ENCODE measurements at places on chromosomes 13 and 19.

DNA sequence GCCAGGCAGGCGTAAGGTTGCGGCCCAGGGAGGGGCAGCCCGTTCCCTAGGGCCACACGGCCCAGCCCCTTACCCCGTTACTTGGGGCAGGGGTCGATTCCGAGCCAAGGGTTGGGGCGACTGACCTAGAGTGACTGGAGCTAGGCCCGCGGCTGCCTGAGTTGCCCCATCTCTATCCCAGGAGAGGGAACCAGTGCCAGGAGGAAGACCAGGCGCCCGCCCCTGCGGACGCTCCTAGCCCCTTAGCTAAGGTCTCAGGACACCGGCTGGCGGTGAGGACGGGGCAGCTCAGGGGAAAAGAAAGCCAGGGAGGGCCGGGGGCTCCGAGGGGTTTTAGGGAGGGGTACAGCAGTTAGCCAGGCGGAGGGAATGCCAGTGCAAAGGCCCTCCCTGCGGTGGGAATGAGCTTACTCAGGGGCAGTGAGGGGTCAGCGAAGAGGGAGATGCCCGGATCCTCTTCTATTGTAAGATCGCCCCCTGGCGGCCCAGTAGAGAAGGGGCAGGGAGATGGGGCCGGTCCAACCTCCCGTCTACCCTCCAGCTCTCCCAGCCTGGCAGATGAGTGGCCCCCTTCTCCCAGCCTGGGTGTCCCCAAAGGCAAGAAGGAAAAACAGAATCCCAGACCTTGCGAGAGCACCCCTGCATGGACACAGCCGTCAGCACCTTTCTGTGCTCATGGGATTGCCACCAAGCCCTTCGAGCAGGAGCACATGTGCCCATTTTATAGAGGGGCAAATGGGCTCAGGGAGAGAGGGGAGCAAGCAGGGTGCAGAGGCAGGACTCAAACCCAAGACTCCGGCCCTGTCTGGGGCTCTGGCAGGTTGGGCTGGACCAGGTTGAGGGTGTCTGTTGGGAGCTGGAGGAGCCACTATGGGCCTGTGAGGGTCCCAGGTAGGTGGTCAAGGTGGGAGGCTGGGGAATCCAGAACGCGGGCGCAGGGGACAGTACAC, 16.3 kb downstream of the CILP2 start:
- DNase-seq, result no peak

- DNase-seq, result no peak
These were observed 43.5 kb upstream of the ZNF85 start for GRCh38 chr19:20879501-20879900.

DNA sequence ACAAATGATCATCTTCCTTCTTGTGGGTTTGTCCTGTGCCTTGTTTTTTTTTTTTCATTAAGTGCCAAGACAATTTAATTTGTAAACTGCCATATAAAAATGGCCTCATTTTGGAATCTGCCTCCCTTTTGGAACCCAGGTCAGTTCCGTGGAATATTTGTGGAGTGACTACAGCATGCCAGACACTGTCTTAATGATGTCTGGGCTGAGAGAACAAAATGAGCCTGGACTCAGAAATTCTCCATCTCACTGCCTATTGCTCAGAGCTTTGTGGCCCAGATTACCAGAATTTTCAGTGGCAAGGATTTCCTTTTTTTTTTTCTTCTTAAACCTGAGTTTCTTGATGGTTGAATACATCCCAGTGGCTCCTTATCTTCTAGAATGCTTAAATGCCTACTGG, 340.6 kb downstream of the ENOX1 start:
- no peak for DNase-seq

- DNase-seq, result no peak
These were observed 890.5 kb downstream of the UQCRFS1 start for GRCh38 chr19:28322491-28322890.

DNA sequence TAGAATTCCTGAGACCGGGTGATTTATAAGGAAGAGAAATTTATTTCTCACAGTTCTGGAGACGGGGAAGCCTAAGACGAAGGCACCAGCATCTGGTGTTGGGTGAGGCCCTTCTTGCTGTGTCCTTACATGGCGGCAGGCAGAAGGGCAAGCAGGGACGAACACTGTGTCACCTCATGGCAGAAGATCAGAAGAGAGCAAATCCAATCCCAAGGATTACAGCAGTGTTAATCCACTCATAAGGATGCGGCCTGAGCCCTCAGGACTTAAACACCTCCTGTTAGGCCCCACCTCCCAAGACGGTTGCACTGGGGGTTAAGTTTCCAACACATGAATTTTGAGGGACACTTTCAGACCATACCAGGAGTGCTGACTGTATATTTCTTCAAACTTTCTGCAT, 6.7 kb upstream of the FBL start:
- no peak for DNase-seq

GRCh38 chr13:50843257-50844083, at the start of gene DLEU7:
Gene DLEU7 (minus strand): TSS chr13:50843692. CDS start chr13:50843646, 46 bp downstream.
- no peak for DNase-seq

DNA sequence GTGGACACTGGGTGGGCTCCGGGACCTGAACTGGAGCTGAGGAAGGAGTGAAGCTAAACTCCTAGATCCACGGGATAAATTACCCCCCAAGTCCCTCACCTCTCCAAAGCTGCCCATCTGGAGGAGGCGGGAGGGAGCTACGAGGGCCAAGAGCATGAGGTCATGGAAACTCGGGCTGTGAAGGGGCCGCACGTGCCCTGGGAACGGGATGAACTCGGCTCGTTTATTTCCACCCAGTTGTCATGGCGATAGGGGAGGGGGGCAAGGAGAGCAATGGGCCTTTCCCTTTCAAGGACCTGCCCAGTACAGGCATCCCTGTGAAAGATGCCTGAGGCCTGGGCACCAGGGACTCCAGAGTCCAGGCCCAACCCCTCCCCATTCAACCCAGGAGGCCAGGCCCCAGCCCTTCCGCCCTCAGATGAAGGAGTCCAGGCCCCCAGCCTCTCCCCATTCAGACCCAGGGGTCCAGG, 3.8 kb downstream of the PPP1R12C start:
- peak; percentile 79 for DNase-seq

- DNase-seq, result no peak
These were observed 17.3 kb upstream of the KL start for GRCh38 chr13:32998966-32999365.

DNA sequence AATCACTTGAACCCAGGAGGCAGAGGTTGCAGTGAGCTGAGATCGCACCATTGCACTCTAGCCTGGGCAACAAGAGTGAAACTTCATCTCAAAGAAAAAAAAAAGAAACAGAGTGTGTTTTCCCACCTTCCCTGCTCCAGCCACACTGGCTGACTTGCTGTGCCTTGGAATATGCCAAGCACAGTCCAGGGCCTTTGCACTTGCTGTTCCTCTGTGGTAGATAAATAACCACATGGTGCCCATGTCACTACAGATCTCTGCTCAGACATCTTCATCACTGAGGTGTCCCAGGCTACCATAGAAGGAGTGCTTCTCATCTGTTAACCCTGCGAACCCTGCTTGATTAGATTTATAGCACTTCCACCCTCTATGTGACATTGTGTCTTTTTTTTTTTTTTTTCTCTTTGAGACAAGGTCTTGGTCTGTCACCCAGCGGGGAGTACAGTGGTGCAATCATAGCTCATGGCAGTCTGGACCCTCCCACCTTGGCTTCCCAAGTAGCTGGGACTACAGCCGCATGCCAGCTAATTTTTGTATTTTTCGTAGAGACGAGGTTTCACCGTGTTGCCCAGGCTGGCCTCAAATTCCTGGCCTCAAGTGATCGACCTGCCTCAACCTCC, 10.4 kb downstream of the SMARCA4 start:
- DNase-seq, result no peak

GRCh38 chr13:109738298-109738746, 48.1 kb downstream of the IRS2 start:
- DNase-seq, result no peak

- no peak for DNase-seq
These were observed 10.8 kb downstream of the SLC35E1 start for GRCh38 chr19:16561382-16561781.

- DNase-seq, result no peak
These were observed 15.2 kb upstream of the TOMM40 start for GRCh38 chr19:44875666-44876451.

- no peak for DNase-seq
These were observed 112.3 kb downstream of the VWA8 start for GRCh38 chr13:41848435-41849255.

GRCh38 chr13:38662362-38662761, 24.5 kb upstream of the FREM2 start:
- no peak for DNase-seq

DNA sequence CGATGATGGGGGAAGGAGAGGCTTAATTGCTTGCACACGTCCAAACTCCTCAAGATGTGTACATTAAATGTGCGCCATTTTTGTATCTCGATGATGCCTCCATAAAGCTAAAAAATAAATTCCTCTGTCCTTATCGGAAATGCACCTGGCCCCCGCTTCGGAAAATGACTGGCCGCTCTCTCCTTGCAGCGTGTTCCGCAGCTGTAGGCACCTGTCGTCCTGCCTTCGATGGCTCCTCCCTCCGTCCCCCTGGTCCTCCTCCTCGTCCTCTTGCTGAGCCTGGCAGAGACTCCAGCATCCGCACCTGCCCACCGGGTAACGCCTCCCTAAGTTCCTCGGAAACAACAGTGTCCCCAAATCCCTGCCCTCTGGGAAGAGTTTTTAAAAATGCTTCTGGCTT, 1.1 kb downstream of the GALP start:
- no peak for DNase-seq

- DNase-seq, result no peak
These were observed 333.2 kb downstream of the MYO16 start for GRCh38 chr13:108962654-108963053.

DNA sequence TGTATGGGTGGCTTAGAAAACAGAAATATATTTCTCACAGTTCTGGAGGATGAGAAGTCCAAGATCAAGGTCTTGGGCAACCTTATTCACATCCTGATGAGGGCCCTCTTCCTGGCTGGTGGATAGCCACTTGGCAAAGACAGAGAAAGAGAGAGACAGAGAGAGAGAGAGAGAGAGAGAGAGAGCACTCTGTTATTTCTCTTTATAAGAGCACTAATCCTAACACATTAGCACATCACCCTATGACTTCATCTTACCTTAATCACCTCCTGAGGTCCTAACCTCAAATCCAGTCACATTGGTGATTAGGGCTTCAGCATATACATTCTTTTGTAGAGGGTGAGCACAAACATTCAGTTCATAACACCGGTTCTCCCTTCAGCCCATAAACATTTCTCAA, 430.3 kb downstream of the EFNB2 start:
- DNase-seq, result no peak

DNA sequence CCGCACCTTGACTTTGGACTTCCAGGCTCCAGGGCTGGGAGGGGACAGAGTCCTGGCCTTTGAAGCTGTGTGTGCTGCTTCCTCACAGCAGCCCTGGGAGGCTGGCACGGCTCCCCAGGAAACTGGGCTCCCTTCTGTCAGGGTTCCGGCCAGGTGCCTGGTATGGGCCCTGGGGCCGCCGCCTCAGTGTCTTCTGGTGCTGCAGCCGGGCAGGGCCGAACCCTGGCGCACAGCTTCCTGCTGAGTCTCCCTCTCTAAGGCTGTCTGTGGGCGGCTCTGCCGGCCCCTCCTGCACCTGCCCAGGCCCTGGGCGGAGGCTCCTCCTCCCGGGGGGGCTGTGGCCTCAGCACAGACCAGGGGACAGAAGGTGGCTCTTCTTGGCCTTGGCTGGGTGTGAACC, 32.4 kb downstream of the GPX4 start:
- no peak for DNase-seq

DNA sequence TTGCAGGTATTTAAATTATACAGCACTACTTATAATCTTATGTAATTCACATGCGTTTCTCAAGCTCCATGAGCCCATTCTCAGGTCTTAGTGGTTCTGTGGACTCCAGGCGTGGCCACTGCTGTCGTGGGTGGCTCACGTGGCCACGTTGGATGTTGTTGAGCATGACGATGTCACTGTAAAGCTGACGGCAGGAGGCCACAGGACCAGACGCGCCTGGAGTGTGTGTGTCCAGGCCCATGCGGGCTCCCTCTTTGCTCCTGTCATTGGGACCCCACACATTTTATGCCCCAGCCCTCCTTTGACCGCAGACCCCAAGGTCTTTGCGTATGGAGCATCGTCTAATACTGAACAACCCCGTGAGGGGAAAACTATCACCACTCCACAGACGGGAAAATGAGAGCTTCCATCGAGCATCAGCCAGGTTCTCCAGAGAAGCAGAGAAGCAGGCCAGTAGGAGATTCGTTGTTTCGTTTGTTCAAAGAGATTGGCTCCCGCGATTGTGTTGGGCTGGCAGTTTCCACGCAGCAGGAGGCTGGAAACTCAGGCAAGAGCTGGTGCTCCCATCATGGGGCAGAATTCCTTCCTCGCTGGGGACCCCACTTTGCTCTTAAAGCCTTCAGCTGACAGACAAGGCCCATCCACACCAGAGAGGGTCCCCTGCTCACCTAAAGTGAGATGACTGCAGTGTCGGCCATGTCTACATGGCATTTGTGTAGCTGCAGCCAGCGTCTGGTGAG, 129.3 kb upstream of the SPACA7 start:
- DNase-seq, result no peak

- DNase-seq, result no peak
These were observed 27.3 kb upstream of the EDDM13 start for GRCh38 chr19:56245121-56245740.

DNA sequence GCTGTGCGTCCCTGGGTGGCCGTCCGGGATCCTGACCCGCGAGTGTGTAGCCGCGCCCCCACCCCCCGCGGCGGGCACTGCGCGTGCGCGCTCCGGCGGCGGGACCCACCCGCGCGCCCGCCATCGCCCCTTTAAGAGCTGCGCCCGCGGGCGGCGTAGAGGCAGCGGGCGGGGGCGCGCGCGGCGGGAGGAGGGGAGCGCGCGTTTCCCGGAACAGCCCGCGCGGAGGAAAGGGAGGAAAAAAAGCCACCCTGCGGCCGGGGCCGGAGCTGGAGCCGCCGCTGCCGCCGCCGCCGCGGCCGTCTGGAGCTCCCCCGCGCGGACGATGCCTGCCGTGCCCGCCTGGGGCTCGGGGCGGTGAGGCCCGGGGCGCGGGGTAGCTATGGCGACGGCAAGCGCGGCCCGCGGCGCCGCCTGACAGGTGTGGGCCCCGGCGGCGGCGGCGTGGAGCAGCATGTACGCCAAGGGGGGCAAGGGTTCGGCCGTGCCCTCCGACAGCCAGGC, at the start of gene SSBP4:
Gene SSBP4, plus strand, starts transcription at position 204 of the 504 bp plus-strand sequence. Its CDS starts 251 bp downstream, at position 455.
- DNase-seq, result no peak

DNA sequence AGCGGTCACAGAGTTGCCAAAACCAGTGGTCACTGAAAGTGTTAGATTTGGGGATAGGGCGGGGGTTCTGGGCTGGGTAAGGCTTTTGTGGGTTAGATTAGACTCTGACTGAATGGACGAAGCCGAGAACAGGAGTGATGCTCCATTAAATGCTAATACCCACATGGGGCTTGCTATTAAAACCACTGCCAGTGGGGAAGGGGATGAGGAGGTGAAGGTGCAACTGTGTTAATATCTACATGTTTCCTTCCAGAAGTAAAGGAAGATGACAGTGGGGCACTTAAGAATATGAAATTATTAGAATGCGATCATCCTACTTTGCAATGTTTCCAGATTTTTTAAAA, 573 bp upstream of the ZNF614 start:
- no peak for DNase-seq
